ENCODE measurements at places on chromosomes 2 and 18. TPM values are rescaled to one million over a fixed set of nuclear protein-coding genes. Genes with fewer than 3 reads are reported as not detected.
A peak's percentile ranks its signal among the peaks of the same experiment; 100 is the strongest.

DNA sequence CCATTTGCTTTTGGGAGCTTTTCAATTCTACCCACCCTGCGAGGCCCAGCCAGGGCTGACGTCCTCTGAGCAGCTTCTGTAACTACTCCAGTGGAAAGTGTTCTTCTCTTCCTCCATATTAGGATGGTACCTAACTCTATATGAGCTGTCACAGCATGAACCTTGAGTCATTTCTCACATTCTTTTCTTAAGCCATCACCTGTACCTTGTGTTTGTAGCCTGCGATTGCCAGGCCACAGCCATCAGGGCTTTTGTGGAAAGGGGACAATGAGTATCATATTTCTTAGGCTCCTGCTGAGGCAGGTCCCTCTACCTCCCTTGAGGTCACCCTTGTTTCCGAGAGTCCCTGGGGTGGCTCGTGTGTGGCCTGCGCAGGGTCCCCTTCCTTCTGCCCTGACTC is 144.5 kb upstream of the DLX2 start:
- no peak overlapping the region for H3K27ac ChIP-seq
- DNase-seq = no peak
- no peaks in the 10 kb centered on the region for H3K27me3 ChIP-seq
- H3K4me3 ChIP-seq = no peak overlapping the region

- peaks cover 22% of the 10 kb centered on the region for H3K27me3 ChIP-seq
- DNase-seq = no peak
- no peak overlapping the region for H3K27ac ChIP-seq
- H3K36me3 ChIP-seq = peaks cover 58% of the 10 kb centered on the region
- no peaks in the 10 kb centered on the region for H3K4me1 ChIP-seq
Measured at GRCh38 chr2:6822406-6822805, 43.3 kb downstream of the CMPK2 start.

DNA sequence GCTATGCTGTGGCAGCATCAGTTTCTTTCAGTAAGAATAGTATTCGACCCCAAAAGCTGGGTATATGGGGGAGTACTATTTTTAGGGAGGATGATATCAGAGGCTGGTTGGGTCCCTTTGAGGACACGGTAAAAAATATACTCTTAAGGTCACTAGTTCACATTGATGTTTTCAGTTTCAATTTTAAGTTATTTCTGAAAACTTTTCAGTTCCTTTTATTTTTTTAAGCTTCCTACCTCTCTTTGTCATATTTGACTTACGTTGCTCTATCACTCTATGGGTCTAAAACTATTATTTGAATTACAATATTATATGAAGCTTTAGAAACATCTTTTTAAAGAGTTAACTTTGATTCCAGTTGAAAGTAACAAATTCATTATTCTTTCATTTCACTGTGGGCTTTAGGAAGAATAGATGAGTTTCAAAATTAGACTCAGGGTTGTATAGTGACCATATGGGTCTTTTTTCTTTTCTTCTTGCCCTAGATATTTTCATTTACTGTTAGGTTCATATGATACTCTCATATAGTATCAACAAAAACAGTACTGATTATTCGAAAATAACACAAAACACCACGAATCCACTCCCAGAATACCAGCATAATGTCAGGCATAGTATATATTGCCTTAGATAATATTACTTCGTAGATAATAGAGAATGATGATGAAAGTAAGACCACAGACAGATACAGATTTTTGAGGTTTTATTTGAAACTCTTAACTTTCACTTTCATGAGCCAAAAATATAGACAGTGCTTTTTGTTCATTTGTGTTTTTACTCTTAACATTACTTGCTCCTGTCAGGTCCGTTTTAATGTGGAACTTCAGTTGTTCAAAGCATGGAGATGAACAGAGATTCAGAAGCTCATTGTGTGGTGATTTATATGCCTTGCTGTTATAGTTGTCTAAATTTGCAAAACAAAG is 9.8 kb downstream of the RMDN2 start:
- H3K4me3 ChIP-seq = no peak overlapping the region
- H3K27ac ChIP-seq = no peak overlapping the region
- no peak for DNase-seq
- H3K36me3 ChIP-seq = peaks cover 26% of the 10 kb centered on the region
- H3K27me3 ChIP-seq = no peaks in the 10 kb centered on the region
- H3K4me1 ChIP-seq = no peaks in the 10 kb centered on the region

DNA sequence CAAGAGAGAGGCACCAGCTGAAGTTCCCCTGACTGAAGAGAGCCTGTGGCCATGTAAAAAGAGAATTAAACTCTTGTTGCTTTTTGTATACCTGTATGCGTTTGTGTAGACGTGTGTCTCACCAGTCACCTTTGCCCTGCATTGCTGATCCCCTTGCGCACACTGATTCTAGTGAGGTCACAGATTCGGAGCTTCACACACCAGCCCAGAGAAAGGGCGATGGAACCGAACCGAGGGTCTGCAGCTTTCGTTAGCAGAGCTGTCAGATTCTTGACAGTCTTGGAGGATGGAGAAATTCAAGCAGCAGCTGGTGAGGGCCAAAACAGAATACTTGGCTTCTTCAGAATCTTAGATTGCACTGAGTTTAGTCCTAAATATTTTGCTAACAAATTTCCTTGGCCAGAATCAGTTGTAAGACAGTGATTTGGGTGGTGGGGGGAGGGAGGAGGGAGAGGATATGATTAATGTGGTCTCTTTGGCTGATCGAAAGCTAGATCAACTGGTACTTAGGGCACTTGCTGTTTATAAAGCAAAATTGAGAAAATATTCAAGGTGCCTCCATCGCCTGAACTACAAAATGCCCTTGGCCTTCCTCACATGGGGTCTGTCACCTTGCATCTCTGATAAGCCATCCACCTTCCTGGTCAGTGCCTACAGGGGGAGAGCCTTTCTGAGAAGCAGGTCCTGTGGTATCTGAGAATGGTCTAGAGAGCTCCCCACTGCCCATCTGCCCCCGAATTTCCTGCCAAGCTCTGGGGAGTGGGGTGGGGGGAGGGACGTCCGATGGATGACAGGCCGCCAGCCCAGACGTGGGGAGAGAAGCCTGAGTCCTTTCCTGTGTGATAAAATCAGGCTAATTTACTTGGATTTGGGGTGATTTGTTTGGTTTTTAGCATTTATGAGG is 123.5 kb downstream of the CABLES1 start:
- H3K36me3 ChIP-seq = peaks cover 46% of the 10 kb centered on the region
- H3K27me3 ChIP-seq = 0 out of 2 replicates have a peak, but pooled peaks cover 2% of the 10 kb centered on the region
- H3K4me3 ChIP-seq = peak overlapping the region; percentile 2
- no peak for DNase-seq

- DNase-seq = no peak
- H3K27ac ChIP-seq = no peak overlapping the region
- H3K4me3 ChIP-seq = no peak overlapping the region
Measured at GRCh38 chr2:12076810-12077209, 330.4 kb downstream of the LPIN1 start.

GRCh38 chr18:73639788-73640187 is 507.8 kb downstream of the FBXO15 start:
- H3K27me3 ChIP-seq = no peaks in the 10 kb centered on the region
- no peak for DNase-seq
- no peak overlapping the region for H3K4me3 ChIP-seq
- 0 out of 2 replicates have a peak, but pooled peaks cover 1% of the 10 kb centered on the region for H3K4me1 ChIP-seq
- H3K36me3 ChIP-seq = no peaks in the 10 kb centered on the region
- H3K27ac ChIP-seq = no peak overlapping the region

GRCh38 chr18:79883461-79884293 is 67.8 kb downstream of the SLC66A2 start:
- no peaks in the 10 kb centered on the region for H3K4me1 ChIP-seq
- H3K27me3 ChIP-seq = no peaks in the 10 kb centered on the region
- no peaks in the 10 kb centered on the region for H3K36me3 ChIP-seq
- no peak overlapping the region for H3K27ac ChIP-seq
- no peak for DNase-seq

DNA sequence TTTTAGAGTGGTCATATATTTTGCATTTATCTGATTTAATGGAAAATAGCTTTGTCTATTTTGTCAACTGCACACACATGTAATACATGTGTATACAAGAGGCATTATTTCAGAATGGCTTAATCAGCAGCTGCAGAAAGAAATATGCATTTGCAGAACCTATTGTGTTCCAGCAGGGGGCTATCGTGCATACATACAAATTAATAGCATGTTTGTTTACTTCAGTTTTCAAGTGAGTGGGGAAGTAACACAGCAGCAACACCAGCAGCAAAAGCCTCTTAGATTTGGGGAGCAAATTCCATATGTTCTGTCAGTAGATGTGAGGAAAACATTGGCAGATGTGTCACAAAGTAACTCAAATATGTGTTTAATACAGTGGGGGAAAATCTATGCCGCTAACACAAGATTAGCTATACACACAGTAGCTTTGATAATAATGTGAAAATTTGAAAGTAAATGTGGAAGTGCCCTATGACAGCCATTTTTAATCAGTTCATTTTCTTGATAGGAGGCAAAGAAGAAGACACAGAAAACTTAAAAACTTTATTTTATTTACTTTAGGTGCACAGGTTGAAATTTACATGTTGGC is 218.1 kb downstream of the WDR7 start:
- H3K27me3 ChIP-seq = no peaks in the 10 kb centered on the region
- peak overlapping the region; percentile 91 for H3K27ac ChIP-seq
- no peak overlapping the region for H3K4me3 ChIP-seq
- peaks cover 36% of the 10 kb centered on the region for H3K4me1 ChIP-seq
- no peaks in the 10 kb centered on the region for H3K36me3 ChIP-seq
- DNase-seq = no peak

GRCh38 chr2:150792780-150793300 is 305.4 kb upstream of the RND3 start:
- peaks cover 6% of the 10 kb centered on the region for H3K4me1 ChIP-seq
- H3K27me3 ChIP-seq = no peaks in the 10 kb centered on the region
- DNase-seq = no peak
- no peak overlapping the region for H3K27ac ChIP-seq

- no peak for DNase-seq
- H3K36me3 ChIP-seq = no peaks in the 10 kb centered on the region
- peaks cover 64% of the 10 kb centered on the region for H3K27me3 ChIP-seq
- H3K4me1 ChIP-seq = peaks cover 22% of the 10 kb centered on the region
Measured at GRCh38 chr2:216373896-216374295, 1.6 kb upstream of the MARCHF4 start.

- H3K27me3 ChIP-seq = no peaks in the 10 kb centered on the region
- DNase-seq = no peak
- H3K36me3 ChIP-seq = peaks cover 13% of the 10 kb centered on the region
- peaks cover 89% of the 10 kb centered on the region for H3K4me1 ChIP-seq
- peak overlapping the region; percentile 93 for H3K27ac ChIP-seq
Measured at GRCh38 chr18:48925491-48925780, 25.3 kb downstream of the SMAD7 start.

DNA sequence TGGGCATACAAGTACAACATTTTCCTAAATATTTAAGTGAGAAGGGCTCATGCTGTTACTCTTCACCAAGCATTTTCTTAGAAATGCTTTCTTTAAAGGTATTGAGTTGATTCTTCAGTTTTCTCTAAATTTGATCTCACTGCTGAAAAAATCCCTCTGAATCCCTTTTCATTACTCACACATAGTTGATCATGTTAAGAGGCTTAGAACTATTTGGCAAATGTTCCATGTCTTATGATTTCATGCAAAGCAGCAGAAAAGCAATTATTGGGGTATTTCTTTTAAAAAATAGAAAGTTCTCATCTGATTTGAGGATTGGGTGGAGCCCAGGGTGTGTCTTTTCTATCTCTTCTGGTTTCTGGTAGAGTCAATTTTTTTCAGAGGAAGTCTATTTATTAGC is 1079.8 kb upstream of the ZEB2 start:
- no peak overlapping the region for H3K4me3 ChIP-seq
- no peak for DNase-seq
- H3K4me1 ChIP-seq = peaks cover 18% of the 10 kb centered on the region
- no peaks in the 10 kb centered on the region for H3K36me3 ChIP-seq
- H3K27ac ChIP-seq = no peak overlapping the region

- no peaks in the 10 kb centered on the region for H3K36me3 ChIP-seq
- H3K27ac ChIP-seq = no peak overlapping the region
- DNase-seq = peak; percentile 60
- H3K4me3 ChIP-seq = peak overlapping the region; percentile 62
- H3K4me1 ChIP-seq = no peaks in the 10 kb centered on the region
Measured at GRCh38 chr2:131034122-131035051, 58.9 kb downstream of the FAM168B start.

DNA sequence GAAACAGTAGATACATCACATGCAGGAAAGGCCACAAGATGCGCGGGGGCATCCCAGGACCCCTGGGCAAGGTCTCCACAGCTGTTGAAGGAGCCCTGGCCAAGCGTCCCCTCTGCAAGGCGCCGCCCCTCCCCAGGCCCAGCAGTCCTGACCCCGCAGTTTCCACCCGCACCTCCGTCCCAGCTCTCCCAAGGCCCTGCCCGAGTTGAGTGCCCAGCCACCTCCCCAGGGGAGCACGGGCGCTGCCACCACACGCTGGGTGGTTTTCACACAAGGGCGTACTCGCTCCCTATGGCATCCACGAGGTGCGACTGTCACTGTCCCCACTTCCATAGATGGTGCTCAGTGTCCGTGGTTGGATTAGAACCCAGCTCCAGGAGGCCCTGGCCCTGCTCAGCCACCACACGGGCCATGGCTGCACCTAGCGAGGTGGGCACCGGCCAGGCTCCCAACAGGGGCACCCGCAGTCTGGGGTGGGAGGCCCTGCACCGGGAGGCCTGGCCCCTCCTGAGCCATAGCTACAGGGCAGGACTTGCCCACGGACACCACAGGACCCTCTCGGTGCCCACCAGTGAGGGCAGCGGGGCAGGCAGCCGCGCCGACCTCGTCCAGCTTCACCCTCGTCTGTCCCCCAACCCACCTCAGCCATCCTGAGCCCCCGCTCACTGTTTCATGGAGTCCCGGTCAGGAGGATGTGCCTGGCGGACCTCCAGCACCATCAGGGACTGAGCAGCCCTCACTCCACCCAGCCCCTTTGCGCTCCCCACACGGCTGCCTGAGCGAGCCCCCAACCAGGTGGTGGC is 36.0 kb downstream of the KIF1A start:
- no peaks in the 10 kb centered on the region for H3K27me3 ChIP-seq
- H3K4me1 ChIP-seq = no peaks in the 10 kb centered on the region
- DNase-seq = no peak
- no peak overlapping the region for H3K27ac ChIP-seq

DNA sequence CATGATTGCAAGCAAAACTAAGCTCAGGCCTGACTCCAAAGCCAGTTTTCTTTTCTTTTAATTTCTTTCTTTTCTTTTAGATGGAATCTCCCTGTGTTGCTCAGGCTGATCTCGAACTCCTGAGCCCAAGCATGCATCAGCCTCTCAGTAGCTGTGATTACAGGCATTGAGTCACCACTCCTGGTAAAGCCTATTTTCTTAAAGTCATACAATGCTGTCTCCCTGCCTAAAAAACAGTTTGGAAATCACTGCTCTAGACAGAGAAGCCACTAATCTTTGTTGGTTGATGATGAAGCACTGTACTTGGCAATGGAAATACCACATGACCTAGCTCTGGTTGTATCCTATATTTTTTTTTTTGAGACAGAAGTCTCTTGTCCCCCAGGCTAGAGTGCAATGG is 33.1 kb upstream of the ZNF532 start:
- H3K27ac ChIP-seq = peak overlapping the region; percentile 84
- H3K4me3 ChIP-seq = no peak overlapping the region
- peaks cover 14% of the 10 kb centered on the region for H3K36me3 ChIP-seq
- peaks cover 3% of the 10 kb centered on the region for H3K27me3 ChIP-seq

Gene FAM161A
- 12.4 TPM for total RNA-seq

Gene GATA6
- total RNA-seq = 0.21 TPM

Gene TUBB8B
- 1.2 TPM for total RNA-seq

Gene STAM2
- total RNA-seq = 11.1 TPM

Gene C2orf72
- total RNA-seq = 1.3 TPM

Gene PROM2
- 11.8 TPM for total RNA-seq

Gene ATOH8
- 0.81 TPM for total RNA-seq

Gene RGPD8
- total RNA-seq = 8.3 TPM
